Esophagus squamous epithelium (tissue), 5 donors: ENCODE measurements at places on chromosomes 5 and 9.

- no peak for DNase-seq
Observed at GRCh38 chr5:112737070-112737462, 619 bp upstream of the APC start.

- DNase-seq: no peak
Observed at GRCh38 chr9:79477955-79478771, 93.6 kb upstream of the TLE4 start.

GRCh38 chr5:74903165-74903787 lies 37.1 kb upstream of the FAM169A start:
- no peak for DNase-seq

DNA sequence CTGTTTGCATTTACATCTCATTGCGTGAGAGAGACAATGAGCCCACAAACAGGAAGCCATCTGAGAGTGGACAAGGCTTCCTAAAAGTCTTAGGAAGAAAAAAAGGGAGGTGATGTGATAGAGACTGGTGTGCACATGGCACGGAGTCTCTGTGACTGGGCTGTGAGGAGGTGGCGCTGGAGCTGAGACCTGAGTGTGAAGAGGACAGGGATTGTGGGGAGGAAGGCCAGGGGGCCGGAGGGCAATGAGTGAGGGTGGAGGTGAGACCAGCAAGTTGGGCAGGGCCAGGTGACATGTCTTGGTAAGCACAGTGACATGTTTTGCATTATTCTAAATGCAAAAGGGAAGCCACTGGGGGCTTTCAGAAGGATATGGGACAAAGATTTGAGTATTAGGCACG lies 45.0 kb downstream of the TSPAN17 start:
- no peak for DNase-seq

DNA sequence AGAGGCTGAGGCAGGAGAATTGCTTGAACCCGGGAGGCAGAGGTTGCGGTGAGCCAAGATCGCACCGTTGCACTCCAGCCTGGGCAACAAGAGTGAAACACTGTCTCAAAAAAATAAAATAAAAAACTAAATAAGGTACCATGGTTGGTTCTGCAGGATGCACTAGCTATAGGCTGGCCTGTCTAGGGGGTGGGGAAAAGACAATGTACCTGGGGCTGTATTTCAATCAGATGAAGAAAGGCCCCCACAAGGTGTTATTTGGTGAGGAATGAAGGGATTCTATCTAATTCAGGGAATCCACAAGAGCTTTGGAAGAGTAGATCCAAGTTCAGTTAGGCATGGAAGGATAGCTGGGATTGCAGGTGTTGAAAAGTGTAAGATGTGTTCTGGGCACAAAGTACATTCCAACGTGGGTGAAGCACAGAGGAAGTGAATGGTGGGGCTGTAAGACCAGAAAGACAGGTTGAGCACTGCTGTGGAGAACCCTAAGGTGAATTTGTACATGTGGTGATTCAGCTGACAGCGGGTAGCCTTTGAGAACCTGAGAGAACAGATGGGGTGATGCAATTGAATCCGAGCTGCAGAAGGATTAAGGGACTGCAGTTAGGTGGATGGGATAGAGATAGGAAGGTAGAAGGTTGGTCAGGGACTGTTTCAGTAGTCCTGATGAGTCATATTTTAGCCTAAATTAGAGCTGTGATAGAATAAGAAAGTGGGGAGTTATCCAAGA lies 71.8 kb downstream of the CAST start:
- no peak for DNase-seq

DNA sequence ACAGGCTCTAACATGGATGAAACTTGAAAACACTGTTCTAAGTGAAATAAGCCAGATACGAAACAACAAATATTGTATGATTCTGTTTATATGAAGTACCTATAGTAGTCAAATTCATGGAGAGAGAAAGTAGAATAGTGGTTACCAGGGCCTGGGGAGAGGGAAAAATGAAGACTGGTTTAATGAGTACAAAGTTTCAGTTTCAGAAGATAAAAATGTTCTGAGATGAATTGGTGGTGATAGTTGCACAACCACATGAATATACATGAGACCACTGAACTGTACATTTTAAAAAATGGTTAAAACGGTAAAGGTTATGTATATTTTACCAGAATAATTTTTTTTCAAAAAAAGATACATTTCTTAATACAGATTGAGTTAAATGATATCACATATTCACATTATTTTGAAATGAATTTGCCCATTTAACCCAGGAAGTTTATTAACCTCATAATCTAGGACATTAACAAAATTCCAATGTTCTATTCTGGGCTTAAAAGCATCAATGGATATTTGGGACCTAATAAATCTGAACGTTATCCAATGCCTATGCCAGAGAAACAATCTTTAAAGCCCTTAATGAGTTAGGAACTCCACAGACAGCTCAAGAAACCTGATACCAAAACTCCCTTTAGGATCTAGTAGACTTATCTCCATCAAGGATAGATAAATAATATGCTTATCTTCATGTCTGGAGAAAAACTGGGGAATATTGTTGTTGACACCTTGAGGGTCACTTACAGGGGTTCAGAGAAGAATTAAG lies 521.3 kb downstream of the EFNA5 start:
- DNase-seq: no peak

DNA sequence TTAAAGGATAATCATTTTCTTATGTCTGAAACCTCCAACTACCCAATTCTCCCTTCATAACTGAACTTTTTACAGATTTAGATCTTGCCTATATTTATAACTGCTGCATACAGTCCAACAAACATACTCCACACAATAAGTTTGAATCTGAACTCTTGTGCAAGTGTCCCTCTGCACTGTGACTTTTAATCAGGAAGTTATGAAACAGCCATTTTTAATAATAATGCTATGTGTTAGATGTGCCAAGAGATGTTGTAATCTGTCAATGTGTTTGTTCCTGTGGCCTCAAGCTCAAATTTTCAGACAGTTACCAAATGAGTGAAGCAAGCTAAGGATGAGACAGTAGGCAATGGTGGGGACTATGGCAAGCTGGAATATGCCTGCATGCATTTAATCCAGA lies 57.6 kb upstream of the MTAP start:
- no peak for DNase-seq

DNA sequence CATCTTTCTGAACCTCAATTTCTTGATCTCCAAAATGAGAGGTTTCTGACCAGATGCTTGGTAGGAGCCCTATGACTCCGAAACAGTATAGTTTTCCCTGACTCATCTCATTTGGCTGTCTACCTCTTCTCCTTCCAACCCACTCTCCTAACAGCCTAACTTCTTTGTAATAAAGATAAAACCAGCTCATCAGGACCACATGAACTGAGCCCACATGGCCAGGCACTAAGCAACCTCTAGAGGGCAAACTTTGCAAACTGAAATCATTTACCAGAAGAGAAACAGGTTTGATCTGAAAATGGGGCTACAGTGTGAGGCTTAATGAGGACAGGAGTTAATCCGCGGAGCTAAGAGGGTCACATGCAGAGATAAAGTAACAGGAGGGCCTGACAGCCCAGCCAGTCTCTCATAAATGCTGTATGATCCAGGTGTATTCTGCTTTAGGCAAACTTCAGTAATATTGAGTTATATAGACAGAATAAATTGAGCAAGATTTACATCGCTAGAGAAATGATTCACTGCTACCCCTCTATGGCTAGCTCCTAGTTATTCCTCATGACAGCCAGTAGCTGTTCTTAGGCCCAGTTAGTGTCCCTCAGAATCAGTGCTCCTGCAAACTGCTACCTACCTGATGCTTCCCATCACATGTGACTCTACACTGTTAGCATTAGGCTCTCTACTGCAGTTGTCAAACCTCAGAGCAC lies 64.6 kb downstream of the ABCA1 start:
- DNase-seq: no peak

- no peak for DNase-seq
Observed at GRCh38 chr5:57209316-57210040, 35.6 kb downstream of the GPBP1 start.

GRCh38 chr5:98401656-98402055 lies 371.8 kb upstream of the RGMB start:
- DNase-seq: no peak

DNA sequence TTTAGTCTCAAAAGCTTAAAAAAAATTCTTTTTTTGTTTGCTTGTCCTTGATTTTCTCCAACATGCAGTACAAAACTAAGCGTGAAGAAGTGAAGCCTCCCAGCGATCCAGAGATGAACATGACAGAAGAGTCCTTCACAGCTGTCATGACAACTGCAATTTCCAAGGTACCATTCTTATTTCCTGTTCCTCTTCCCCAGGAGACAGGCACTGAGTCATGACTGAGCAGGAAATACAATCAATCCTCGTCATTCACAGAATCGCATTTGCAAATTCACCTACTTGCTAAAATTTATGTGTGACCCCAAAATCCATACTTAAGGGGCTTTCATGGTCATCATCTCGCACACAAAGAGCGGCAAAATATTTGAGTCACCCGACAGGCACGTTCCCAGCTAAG lies 77.3 kb downstream of the SLC1A1 start:
- DNase-seq: no peak

DNA sequence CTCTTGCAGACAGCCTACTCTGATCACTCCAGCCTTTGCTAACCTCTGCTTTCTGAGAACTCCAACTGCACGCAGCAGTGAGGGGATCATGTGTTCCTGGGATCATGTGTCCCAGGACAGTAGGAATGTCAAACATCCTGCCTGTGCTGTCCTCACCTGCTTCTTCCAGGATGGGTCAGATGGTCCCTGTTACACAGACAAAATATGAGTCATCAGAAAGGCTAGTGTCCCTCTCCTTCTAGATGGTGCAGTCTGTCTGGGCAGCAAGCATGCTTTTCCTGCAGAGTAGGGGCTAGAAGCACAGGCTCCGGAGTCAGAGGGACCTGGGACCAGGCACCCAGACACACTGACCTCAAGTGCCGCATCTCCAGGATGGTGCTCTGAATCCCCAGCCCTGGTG lies 20.1 kb upstream of the SLC25A48 start:
- DNase-seq: no peak

GRCh38 chr5:127192836-127193338 lies 97.7 kb upstream of the MEGF10 start:
- DNase-seq: no peak

DNA sequence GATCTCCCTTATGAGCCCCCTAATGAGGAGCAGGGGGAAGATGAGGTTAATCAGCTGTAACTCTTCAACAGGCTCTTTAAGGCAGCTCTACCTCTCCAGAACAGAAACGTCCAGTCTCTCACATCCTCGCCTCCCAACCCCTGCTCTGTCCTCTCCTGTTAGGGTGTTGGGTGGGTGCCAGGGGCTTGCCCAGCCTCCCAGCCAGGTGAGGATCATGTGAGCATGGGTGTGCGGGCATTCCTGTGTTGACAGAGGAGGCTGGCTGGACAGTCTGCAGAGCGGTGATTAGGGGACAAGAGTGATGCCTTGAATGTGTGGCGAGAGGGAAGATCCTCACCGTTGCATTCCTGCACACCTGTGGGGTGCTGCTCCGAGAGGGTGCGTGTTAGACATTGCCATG lies 51.7 kb downstream of the CCDC180 start:
- DNase-seq: no peak

GRCh38 chr9:33120620-33121019 lies 44.1 kb upstream of the SMU1 start:
- DNase-seq: no peak

- no peak for DNase-seq
Observed at GRCh38 chr5:133930061-133930812, 38.2 kb downstream of the C5orf15 start.

- DNase-seq: no peak
Observed at GRCh38 chr5:127564002-127564769, 46.7 kb downstream of the PRRC1 start.

DNA sequence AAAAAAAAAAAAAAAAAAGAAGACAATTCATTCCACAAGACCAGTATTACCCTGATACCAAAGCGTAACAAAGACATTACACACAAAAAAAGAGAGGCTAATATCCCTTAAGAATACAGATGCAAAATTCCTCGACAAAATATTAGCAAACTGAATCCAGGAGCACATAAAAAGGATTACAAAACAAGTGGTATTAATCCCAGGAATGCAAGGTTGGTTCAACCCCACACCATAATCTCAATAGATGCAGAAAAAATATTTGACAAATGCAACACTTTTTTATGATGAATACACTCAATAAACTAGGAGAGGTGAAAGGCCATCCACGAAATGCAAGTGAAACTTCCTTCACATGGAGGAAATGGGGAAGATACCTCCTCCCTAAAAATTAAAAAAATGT lies 80.1 kb upstream of the TLR4 start:
- DNase-seq: no peak

GRCh38 chr5:149550268-149550583 lies 1.0 kb downstream of the CSNK1A1 start:
- no peak for DNase-seq

DNA sequence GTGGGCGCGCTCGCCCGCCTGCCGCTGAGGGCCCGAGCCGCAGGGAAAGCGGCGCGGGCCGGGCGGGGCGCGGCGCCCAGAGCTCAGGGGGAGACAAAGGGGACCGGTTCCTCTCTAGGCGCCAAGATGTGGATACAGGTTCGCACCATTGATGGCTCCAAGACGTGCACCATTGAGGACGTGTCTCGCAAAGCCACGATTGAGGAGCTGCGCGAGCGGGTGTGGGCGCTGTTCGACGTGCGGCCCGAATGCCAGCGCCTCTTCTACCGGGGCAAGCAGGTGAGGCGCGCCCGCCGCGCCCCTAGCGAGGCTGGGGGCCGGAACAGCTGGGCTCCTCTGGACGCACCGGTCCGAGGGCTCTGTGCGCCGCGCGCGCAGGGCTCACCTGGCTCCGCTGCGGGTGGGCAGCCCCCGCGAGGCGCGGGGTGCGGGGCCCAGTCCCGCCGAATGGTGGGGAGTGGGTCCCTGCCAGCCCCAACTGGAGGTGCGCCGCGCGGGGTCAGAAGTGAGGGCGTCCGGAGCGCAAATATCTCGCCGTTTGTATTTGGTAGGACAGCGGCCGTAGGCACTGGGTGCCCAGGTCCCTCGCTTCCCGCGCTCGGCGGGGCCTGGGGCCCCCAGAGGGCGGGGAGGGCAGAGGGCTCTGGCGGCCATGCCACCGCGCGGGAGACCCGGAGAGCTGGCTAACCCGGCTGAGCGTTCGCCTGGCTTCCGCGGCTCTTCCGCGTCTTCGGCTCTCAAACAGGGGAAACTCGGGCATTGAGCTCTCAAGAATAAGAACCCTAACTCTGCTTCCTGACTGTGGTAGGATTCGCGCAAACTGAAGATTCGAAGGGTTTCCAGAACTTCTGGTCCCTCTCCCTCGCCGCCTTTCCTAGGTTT lies 607 bp downstream of the UHRF2 start:
- no peak for DNase-seq

DNA sequence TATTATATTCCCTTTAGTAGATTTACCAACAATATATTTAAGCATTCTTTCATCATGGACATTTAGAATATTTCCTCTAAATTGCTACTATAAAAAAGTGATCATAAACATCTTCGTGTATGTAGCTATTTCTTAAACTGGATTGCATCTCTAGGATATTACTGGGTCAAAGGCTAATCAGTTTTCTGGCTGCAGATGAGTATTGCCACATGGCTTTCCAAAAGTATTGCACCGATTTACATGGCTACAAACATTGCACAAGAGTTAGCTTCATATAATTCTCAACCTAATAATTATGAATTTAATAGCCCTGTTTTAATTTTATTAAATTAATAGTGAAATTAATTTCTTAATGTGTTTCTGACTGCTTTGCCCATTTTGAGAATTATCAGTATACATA lies 183.4 kb downstream of the DMRT2 start:
- DNase-seq: no peak
